AG08396 (cell line): ENCODE measurements at places on chromosomes 3 and 15.

DNA sequence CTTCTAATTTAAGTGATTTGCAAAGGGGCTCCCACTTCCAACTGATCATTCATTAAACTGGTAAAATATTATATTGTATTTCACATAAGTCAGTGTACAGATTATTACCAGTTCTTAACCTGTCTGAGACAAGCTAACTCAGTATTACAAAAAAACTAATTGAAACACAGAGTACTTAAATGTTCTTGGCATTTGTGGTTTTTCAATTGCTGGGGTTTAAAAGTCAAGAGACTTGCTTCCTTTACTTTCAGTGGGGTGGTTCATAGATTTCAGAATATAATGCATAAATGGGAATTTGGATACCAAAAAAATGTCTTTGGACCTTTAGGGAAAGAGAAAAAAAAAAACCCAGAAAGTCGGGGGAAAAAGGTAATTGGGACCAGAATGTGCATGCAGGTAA lies 85.0 kb downstream of the ATP10A start:
- no peak for DNase-seq

- no peak for DNase-seq
These were observed 1003.9 kb upstream of the CFAP20DC start for GRCh38 chr3:60053526-60054265.

GRCh38 chr15:85002517-85002916 lies 20.9 kb downstream of the PDE8A start:
- DNase-seq: no peak

GRCh38 chr15:62964251-62964650 lies 78.3 kb upstream of the TPM1 start:
- DNase-seq: no peak

- no peak for DNase-seq
These were observed 56.1 kb downstream of the VGLL3 start for GRCh38 chr3:86934851-86935250.

GRCh38 chr15:78049691-78050440 lies 27.6 kb downstream of the TBC1D2B start:
- DNase-seq: peak; percentile 56

DNA sequence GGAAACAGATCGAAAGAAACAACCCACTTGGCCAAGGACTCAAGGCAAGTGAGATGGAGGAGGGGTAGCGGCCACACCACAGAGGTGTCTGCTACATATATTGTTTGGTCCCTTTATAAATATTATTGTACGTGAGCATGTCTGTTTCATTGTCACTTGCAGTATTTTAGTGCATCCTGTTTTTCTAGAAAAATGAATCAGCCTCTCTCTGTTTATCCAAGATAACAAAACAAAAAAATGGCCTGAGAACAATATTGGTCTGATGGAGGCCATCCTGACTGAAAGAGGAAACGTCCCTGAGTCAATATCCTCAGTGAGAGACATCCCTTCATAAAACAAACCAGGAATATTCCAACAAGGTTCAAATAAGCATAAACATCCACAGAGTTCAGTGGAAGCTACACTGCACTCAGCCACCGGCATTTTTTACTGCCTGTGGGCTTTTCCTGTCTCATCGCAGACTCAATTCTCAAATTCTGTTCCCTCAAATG lies 42.0 kb downstream of the WWTR1 start:
- no peak for DNase-seq

- DNase-seq: no peak
These were observed 3.7 kb downstream of the FAM162A start for GRCh38 chr3:122387709-122388108.

GRCh38 chr3:152258448-152259393 lies 10.0 kb upstream of the MBNL1 start:
- DNase-seq: peak; percentile 89

DNA sequence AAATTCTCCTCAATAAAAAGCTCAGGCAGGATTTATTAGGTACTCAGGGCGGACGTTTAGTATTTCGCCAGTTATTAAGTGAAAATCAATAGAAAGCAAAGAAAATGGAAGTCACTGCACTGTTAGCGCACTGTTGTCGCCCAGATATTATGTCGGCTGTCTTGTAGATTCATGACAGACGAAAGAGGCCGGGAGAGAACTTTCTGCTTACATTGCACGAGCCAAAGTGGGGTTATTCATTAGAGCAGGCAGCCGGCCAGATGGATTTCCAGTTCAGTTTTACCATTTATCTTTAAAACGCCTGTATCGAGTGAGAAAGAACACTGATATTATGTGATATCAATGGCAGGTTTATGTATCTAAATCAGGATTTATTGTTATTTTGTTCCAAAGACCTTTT lies 866.0 kb upstream of the NR2F2 start:
- DNase-seq: no peak

GRCh38 chr15:25883463-25884259 lies 20.5 kb upstream of the ATP10A start:
- DNase-seq: peak; percentile 68

DNA sequence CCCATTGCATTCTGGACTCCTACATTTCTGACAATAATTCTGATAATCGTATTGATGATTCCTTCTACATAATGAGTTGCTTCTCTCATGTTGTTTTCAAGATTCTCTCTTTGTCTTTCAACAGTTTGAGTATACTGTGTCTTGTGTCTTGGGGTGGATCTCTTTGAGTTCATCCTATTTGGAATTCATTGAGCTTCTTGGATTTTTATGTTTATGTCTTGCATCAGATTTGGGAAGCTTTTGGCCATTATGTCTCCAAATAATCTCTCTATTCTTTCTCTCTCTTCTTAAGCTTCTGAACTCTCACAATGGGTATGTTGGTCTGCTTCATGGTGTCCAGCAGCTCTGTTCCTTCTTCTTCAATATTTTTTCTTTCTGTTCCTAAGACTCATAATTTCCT lies 592.2 kb downstream of the FHIT start:
- no peak for DNase-seq

DNA sequence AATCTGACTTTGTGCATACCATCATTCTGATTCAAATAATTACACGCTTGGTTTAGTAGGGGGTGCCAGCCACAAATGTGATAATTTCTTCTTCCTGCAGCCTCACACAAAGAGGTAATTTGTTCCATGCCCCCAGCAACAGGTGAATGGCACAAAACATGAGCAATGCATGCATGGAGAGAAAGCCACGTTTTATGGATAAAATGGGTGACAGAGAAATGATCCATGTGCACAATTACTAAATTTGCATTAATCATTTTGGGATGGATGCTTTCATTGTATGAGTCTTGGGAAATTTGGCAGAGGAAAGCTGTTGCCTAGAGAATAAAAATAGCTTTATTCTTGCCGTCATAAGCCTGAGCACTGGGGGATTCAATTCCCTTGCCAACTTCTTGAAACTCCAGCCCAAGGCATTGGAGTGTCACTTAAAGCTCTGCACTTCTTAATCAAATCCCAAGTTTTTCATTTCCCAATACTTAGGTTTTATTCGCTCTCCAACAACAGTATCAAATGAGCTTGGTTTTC lies 411.6 kb downstream of the GBE1 start:
- no peak for DNase-seq

DNA sequence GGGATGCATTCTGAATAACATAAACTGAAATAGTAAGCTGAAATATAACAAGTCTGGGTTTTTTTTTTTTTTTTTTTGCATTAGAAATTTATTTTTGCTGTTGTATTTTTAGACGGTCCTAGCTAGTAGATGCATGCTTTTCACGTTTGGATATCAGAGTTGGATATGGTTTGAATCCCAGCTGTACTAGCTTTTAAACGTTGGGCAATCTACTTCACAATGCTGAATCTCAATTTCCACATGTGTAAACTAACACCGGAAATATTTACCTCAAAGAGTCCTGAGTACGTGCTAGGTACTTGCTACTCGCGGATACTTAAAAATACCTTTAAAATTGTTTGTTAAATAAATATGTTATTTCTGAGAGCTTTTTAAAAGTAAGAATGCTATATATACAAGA lies 139.8 kb downstream of the BBX start:
- DNase-seq: no peak

GRCh38 chr3:15007681-15008141 lies 57.4 kb downstream of the MRPS25 start:
- DNase-seq: peak; percentile 20

- peak; percentile 74 for DNase-seq
These were observed 64.0 kb downstream of the USP13 start for GRCh38 chr3:179716811-179717210.

GRCh38 chr3:95408464-95408862 lies 1345.6 kb downstream of the NSUN3 start:
- DNase-seq: no peak

DNA sequence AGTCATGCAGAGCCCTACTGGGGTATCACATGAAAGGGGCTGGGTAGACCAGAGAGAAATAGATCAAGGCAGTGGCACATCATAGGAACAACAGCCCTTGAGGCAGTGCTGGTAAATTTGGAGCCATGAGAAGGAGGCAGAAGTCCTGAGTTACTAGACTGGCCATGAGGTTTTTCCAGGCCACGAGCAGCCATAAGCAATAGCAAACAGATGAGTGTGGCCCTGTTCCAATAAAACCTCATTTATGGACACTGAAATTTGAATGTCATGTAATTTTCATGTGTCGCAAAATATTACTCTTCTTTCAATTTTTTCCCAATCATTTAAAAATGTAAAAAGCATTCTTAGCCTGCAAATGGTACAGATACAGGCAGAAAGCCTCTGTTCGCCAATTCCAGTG lies 28.1 kb upstream of the LRRN1 start:
- no peak for DNase-seq

DNA sequence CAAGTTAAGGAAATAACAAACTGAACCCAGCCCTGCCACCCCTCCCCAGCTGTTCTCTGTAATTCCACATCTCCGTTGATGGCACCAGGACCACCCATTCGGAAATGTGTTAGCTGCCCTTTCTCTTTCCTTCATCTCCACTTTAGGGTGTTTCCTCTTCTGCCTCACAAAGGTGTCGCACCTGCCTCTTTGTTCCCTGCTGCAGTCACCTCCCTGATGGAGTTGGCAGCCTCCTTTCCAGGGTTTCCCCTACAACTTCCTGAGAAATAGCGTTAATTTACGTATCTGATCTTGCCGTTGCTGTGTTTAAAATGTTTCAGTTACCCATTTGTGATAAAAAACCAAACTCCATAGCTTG lies 57.3 kb downstream of the GPR171 start:
- no peak for DNase-seq
